ENCODE measurements at places on chromosomes 4 and X.

- no peak for DNase-seq
Observed at GRCh38 chr4:127015667-127016117, 617.1 kb upstream of the INTU start.

DNA sequence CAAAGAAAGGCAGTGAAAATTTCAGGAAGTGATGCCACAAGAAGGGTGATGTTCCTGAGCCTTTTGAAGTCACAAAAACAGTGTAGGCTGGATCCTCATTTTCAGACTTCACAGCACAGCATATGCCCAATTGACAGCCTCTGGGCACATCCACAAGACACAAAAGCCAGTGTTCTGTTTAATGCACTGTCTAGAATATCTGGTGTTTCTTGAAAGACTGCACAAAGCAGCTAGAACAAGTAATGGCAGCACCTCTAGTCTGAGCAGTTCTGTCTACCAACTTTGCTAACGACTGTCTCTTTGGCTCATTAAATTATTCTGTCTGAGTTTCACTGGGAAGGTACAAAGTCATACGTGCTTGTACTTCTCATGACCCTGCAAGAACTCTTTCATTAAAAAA, 417.1 kb upstream of the GALNT7 start:
- no peak for DNase-seq

GRCh38 chrX:132090403-132091159, 37.2 kb downstream of the FRMD7 start:
- no peak for DNase-seq

DNA sequence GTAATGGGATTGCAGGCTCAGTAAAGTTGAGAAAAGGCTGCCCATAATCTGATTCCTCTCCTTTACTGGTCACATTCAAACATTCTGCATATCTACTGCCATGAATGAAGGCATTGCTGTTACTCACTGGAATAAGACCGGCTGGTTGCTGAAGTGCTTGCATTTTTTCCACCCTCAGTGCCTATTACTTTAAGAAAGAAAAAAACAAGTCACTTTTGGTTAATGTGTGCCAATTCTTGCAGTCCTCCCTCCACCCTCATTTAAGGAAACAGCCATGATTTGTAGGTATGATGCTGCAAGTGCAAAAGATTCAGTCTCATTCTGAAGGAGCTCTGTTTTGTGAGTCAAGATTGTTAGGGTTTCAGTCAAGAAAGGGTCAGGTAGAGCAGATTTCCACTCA, 94.9 kb downstream of the EMCN start:
- no peak for DNase-seq

DNA sequence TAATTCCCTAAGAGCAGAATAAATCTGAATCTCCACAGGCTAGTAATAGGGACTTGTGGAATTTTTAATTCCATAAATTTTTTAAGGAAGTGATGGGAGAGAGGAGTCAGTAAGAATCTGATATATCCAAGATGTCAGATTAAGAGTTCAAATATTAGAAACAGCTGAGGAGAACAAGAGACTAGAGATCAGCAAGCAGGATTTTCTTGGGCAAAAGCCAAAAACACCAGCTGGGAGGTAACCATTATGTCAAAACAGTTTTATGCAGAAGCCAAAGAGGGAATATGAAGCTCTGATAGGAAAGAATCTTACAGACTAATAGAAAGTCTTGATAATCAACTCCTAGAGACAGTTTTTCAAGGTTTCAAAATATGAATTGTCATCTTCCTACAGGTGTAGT, 72.2 kb upstream of the RBPJ start:
- DNase-seq = no peak

- no peak for DNase-seq
Observed at GRCh38 chr4:107366900-107367299, 330.8 kb upstream of the DKK2 start.

DNA sequence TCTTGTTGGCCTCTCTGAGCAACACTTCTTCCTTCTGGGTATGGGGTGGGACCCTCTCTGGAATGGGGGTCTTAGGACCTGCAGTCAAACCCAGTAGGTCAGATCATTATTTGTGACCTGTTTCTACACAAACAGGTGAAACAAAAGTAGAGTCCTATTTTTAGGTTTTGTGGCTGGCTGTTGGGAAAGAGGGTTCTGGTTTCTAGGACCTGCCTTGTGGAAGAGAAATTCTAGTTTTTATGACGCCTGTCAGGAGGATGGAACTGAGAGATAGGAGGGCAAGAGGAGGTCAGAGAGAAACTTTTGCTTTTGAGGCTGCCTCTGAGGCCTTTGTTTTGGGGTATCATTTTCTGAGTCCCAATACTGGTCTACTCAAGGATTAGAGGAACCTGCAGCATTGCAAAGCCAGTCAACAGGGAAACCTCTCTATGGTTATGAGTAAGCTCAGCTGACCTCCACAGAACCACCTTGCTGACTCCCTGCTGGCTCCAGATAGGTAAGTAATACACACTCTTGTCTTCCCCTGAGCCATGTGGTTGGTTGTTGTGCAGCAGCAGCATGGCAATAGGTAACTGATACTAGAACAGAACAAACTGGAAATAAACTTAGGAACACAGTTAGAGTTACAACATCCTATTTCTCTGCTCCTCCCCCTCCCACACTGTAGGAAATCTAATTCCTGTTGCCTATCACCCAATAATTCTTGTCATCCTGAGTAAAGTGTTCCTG, 114.7 kb upstream of the VCX3B start:
- no peak for DNase-seq

GRCh38 chr4:72326692-72327632, 242.1 kb downstream of the ADAMTS3 start:
- DNase-seq = no peak

DNA sequence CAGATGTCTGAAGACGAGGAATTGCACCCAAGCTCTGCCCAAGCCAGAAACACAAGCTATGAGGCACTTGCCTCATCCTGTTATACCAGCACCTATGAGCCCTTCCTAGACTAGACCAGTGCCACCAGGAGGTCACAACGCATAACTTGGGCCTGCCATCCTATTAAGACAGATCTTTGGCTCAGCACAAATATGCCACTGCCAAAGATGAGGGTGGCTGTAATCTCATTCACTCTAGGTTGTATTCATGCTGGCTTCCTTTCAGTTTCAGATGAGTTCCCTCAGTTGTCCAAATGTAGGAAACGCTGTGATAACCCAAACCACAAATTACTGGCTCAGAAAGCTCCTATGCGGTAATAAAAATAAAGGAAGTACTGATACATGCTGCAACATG, 76.5 kb upstream of the CITED1 start:
- DNase-seq = no peak
